DND-41 (cell line): ENCODE measurements at places on chromosomes 2 and 18.
A peak's percentile ranks its signal among the peaks of the same experiment; 100 is the strongest.

DNA sequence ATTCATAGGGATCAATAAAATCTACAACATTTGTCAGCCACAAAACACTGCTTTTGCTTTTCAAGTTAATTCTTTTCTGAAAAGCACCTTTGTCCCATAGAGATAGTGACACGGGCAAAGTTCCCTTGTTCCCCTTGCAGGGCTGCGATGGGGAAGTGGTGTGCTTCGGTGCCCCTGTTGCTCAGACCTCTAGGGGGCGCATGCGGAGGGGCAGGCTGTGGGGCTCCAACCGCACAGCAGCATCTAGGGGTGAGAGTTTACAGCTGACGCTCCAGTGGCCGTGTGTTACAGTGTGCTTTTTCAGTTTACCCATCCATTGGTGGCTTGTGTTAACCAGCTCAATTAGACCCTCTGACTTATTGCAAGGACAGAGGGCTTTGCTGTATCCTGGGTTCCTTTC is 1432.2 kb upstream of the ACVR2A start:
- no peaks in the 10 kb centered on the region for H3K36me3 ChIP-seq
- no peak for DNase-seq
- H3K27ac ChIP-seq: no peak overlapping the region
- H3K4me3 ChIP-seq: no peak overlapping the region

DNA sequence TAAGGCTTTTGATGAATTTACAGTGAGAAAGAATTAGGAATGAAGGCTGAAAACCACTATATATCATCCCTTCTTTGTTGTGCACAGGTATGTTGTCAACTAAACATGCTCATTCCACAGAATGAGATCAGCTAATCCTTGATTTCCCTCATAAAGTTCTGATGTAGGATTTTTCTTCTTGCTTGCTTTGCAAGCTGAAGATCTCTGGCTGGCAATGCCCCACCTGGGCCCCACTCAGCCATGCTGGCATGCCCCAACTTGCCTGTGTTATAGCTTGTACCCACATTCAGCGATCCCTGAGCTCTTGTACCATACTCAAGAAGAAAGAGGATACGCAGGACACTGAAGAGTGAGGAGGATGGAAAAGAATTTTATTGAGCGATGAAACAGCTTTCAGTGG is 18.0 kb upstream of the SERPINB11 start:
- H3K36me3 ChIP-seq: no peaks in the 10 kb centered on the region
- no peak overlapping the region for H3K4me3 ChIP-seq
- H3K27me3 ChIP-seq: peaks cover 2% of the 10 kb centered on the region
- no peak for DNase-seq
- H3K4me1 ChIP-seq: no peaks in the 10 kb centered on the region

DNA sequence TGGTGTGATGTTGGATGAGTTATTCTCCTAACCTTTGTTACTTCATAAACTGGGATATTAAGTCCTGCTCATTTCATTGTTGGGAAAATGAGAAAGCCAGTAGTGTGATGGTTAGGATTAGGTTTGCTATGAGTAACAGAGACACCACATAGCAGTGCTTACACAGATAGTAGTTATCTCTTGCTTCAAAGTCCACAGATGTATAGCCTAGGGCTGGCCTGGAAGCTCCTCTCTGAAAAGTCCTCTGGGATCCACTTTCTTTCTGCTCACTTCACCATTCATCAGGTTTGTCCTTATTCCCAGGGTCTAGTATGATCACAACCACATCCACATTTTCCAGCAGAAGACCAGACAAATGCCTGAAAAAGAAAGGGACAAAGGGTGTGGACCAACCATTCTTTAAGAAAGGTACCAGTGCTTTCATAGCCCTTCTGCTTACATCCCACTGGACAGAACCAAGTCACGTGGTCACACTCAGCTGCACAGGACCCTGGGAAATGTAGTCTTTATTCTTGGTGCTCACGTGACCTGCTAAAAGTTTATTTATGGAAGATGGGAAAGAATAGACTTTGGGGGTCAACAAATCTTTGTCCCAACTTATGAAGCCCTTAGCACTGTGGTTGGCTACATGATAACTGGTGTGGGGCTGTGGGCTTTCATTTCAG is 108.9 kb downstream of the INSIG2 start:
- H3K27me3 ChIP-seq: no peaks in the 10 kb centered on the region
- H3K36me3 ChIP-seq: no peaks in the 10 kb centered on the region
- no peak overlapping the region for H3K4me3 ChIP-seq
- no peaks in the 10 kb centered on the region for H3K4me1 ChIP-seq
- no peak overlapping the region for H3K27ac ChIP-seq

GRCh38 chr2:234694244-234695013 is 197.5 kb upstream of the ARL4C start:
- no peaks in the 10 kb centered on the region for H3K4me1 ChIP-seq
- H3K27me3 ChIP-seq: no peaks in the 10 kb centered on the region
- H3K4me3 ChIP-seq: no peak overlapping the region
- no peak for DNase-seq

DNA sequence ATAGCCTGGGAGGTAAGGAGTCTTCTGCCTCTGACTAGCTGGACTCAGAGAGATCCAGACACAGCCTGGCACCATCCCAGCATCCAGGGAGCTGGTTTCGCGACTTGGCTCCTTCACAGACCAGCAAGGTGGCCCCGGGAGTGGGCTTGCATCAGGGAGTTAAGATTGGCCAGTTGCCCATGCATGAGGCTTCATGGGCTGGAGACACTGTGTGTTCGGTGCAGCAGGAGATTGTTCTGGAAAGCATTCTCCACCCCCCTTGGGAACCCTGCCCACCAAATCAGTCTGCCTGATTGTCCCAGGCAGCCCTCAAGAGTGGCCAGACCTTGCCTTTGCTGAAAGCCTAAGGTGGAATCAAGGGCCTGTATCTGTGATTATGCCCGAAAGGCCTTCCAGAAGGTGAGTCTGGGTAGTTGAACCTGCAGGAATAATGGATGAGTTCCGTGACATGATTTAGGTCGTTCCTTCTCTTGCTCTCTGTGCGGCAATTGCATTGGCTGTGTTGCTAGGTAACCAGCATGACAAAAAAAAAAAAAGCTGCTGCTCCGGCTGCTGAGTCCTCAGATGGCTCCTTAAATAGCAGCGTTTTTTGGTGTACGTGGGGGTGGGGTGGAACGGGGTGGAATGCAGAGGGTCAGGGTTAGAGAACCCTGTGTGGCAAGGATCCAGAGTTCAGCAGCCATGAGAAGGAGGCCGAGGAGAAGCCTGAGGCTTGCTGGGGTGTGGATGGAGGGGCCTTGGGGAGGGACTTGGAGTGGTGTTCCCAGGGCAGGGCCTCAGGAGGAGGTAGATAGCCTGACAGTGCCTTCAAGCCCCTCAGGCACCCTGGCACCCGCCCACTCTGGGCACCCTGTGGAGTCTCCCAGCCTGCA is 93.0 kb upstream of the MCFD2 start:
- no peaks in the 10 kb centered on the region for H3K27me3 ChIP-seq
- no peak for DNase-seq

- no peaks in the 10 kb centered on the region for H3K36me3 ChIP-seq
- H3K27me3 ChIP-seq: no peaks in the 10 kb centered on the region
These were observed 52.2 kb downstream of the TMX3 start for GRCh38 chr18:68662754-68663153.

DNA sequence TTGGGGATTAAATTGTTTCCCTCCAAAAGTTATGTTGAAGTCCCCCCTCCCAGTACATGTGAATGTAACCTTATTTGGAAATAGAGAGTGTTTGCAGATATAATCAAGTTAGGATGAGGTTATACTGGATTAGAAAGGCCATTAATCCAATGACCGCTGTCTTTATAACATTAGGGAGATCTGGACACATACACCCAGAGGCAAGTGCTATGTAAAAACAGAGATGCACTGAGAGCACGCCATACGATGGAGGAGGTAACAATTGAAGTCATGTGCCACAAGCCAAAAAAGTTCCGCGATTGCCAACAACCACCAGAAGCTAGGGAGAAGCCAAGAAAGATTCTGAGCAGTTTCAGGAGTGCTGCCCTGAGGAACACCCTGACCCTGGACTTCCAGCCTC is 153.3 kb downstream of the RNF144A start:
- DNase-seq: no peak
- no peaks in the 10 kb centered on the region for H3K27me3 ChIP-seq
- H3K27ac ChIP-seq: no peak overlapping the region
- H3K4me3 ChIP-seq: no peak overlapping the region

GRCh38 chr2:64501946-64502345 is 22.2 kb upstream of the AFTPH start:
- no peak overlapping the region for H3K4me3 ChIP-seq
- no peak for DNase-seq
- no peaks in the 10 kb centered on the region for H3K36me3 ChIP-seq
- H3K4me1 ChIP-seq: no peaks in the 10 kb centered on the region
- no peak overlapping the region for H3K27ac ChIP-seq

- H3K4me3 ChIP-seq: no peak overlapping the region
- no peaks in the 10 kb centered on the region for H3K27me3 ChIP-seq
- H3K36me3 ChIP-seq: no peaks in the 10 kb centered on the region
- H3K27ac ChIP-seq: no peak overlapping the region
These were observed 1124.7 kb upstream of the ACVR2A start for GRCh38 chr2:146720170-146720569.

DNA sequence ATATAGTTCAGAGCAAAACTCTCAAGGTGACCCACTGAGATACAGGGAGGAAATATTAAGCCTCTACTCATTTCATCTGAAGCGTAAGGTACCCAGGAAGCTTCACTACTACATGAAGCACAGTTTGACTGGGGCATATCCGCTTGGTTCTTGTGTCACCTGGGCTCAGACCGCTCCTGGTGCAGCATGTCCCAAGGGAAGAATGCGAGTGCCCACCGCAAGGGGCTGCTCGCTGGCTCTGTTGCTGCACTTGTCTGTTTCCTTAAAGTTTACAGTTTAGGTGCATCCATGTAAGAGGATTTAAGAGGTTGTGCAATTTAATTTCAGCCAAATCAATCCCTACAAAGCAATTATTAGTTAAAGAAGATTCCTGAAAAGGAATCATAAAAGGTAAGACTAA is 507.8 kb downstream of the FBXO15 start:
- H3K4me1 ChIP-seq: no peaks in the 10 kb centered on the region
- H3K36me3 ChIP-seq: no peaks in the 10 kb centered on the region
- no peak overlapping the region for H3K4me3 ChIP-seq
- DNase-seq: no peak
- H3K27ac ChIP-seq: no peak overlapping the region
- no peaks in the 10 kb centered on the region for H3K27me3 ChIP-seq

GRCh38 chr2:230324503-230324902 is 2.5 kb upstream of the SP140L start:
- H3K27ac ChIP-seq: no peak overlapping the region
- peaks cover 8% of the 10 kb centered on the region for H3K36me3 ChIP-seq
- peaks cover 58% of the 10 kb centered on the region for H3K4me1 ChIP-seq

- peaks cover 6% of the 10 kb centered on the region for H3K27me3 ChIP-seq
- no peaks in the 10 kb centered on the region for H3K36me3 ChIP-seq
These were observed 2.4 kb upstream of the NEDD4L start for GRCh38 chr18:58041633-58042032.

DNA sequence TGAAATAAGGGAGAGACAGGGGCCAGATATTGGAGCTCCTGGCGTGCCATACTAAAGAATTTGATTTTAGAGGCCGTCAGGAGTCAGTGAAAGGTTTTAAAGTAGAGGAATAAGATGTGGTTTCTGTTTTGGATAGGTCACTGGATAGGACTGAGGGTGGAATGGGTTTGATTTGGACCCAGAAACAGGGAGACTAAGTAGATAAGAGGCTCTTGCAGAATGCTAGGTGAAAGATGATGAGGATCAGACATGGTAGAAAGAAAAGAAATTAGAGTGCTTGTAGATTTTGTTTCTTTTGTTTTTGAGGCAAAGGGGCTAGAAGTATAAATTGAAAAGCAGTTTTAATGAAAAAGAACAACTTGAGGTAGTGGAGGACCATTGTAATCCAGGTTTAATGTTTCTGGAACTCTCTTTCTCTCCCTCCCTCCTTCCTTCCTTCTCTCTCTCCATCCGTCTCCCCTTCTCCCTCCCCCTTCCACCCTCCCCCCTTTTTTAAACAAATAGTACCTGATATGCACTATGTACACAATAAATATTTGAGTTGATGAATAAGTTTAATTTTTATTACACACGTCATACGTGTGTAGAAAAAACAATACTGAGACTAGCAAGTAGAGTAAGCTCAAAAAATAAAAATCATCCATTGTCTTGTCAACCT is 1.9 kb downstream of the NDUFV2 start:
- peak overlapping the region; percentile 93 for H3K27ac ChIP-seq
- no peaks in the 10 kb centered on the region for H3K27me3 ChIP-seq
- DNase-seq: no peak
- H3K4me3 ChIP-seq: peak overlapping the region; percentile 89; the same call in 1 of the 2 replicates

DNA sequence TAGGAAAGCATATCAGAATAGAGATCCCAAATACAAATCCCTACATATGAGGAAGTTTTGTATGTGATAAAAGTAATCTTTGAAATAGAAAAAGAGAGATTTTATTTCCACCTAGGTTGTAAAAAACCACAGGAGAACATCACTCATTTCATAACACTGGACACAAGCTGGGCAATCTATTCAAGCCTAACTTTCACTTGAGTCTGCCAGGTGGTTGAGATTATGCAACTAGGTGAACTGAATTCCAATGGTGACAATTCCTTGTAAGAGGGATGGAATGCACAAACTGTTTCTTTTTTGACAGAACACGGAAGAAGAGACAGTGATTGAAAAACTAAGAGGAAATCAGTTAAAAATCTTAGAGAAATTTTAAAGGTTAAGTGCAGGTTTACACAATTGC is 619.6 kb upstream of the TMEFF2 start:
- H3K4me3 ChIP-seq: no peak overlapping the region
- H3K36me3 ChIP-seq: no peaks in the 10 kb centered on the region
- H3K27ac ChIP-seq: no peak overlapping the region
- no peak for DNase-seq
- H3K4me1 ChIP-seq: no peaks in the 10 kb centered on the region

DNA sequence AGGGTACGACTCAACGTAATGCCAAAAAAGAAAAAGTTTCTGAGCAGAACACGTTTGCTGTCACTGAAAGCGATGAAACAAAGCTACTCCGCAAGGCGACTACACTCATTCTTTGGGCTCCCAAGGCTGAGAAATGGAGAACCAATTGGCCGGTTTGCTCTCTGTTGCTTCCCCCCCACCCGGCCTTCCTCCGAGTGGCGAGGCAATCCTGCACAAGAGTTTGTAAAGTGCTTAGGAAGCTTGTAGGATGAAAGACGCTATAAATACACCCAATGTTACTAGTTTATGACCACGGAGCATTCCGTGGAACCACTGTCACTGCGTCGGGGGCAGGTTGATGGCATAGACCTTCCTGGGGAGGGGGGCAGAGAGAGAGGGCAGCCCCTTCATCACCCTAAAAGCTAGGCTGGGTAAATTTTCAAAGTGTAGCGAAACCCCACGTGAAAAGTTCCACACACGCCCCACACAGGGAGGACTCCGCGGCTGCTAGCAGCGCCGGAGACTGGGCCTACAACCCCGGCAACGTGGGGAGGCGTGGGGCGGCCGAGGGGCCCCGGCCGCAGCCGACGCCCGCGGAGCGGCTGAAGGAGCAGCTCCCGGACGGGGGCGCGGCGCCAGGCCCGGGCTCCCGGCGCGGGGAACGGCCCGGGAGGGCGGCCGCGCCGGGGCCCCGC is 915 bp downstream of the CUL3 start:
- no peaks in the 10 kb centered on the region for H3K27me3 ChIP-seq
- DNase-seq: peak; percentile 48
- peaks cover 65% of the 10 kb centered on the region for H3K4me1 ChIP-seq

- no peak for DNase-seq
- H3K27ac ChIP-seq: peak overlapping the region; percentile 87
- H3K36me3 ChIP-seq: peaks cover 48% of the 10 kb centered on the region
These were observed 1.0 kb downstream of the DNPEP start for GRCh38 chr2:219386532-219387280.

GRCh38 chr2:212005085-212005671 is 533.4 kb downstream of the ERBB4 start:
- H3K4me1 ChIP-seq: no peaks in the 10 kb centered on the region
- no peaks in the 10 kb centered on the region for H3K27me3 ChIP-seq
- no peak overlapping the region for H3K27ac ChIP-seq
- no peaks in the 10 kb centered on the region for H3K36me3 ChIP-seq
- no peak overlapping the region for H3K4me3 ChIP-seq
